GM20000 (cell line): ENCODE measurements at places on chromosomes 2 and 18.
A peak's percentile ranks its signal among the peaks of the same experiment; 100 is the strongest.

GRCh38 chr2:222671259-222672067 is at the start of gene MOGAT1:
MOGAT1 (plus strand) TSS chr2:222671658; CDS start chr2:222671786, 128 bp downstream.
- no peak for DNase-seq

- no peak for DNase-seq
Observed at GRCh38 chr2:150119819-150120218, 367.6 kb downstream of the RND3 start.

DNA sequence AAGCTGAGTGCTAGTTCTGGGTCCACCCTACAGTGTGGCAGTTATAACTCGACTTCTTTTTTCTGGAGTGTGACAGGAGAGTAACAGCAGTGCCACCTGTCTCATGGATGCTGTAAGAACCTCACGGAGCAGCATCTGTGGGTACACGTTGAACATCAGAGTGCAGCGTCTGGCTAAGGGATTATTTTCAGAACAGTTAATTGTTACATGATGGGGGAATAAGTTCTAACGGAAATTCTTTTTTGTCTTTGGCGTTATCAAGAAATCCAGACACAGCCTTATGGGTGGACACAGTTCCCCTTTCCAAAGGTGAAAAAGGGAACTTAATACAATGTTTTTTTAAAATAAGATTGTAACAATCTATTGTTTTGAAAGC is 28.3 kb upstream of the TOGARAM2 start:
- no peak for DNase-seq

- no peak for DNase-seq
Observed at GRCh38 chr2:59732871-59733566, 820.4 kb downstream of the BCL11A start.

- no peak for DNase-seq
Observed at GRCh38 chr2:20221555-20221973, 3.4 kb downstream of the SDC1 start.

DNA sequence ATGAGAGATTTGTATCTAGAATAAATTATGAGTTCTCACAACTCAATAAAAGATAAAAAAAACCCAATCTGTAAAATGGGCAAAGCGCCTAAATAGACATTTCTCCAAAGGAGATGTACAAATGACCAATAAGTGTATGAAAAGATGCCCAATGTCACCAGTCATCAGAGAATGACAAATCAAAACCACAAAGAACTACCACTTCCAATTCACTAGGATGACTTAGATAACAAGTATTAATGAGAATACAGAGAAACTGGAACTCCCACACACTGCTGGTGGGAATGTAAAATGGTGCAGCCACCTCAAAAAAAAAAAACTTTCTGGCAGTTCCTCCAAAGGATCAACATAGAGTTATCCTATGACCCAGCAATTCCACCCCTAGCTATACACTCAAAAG is 17.4 kb upstream of the COL6A3 start:
- no peak for DNase-seq

DNA sequence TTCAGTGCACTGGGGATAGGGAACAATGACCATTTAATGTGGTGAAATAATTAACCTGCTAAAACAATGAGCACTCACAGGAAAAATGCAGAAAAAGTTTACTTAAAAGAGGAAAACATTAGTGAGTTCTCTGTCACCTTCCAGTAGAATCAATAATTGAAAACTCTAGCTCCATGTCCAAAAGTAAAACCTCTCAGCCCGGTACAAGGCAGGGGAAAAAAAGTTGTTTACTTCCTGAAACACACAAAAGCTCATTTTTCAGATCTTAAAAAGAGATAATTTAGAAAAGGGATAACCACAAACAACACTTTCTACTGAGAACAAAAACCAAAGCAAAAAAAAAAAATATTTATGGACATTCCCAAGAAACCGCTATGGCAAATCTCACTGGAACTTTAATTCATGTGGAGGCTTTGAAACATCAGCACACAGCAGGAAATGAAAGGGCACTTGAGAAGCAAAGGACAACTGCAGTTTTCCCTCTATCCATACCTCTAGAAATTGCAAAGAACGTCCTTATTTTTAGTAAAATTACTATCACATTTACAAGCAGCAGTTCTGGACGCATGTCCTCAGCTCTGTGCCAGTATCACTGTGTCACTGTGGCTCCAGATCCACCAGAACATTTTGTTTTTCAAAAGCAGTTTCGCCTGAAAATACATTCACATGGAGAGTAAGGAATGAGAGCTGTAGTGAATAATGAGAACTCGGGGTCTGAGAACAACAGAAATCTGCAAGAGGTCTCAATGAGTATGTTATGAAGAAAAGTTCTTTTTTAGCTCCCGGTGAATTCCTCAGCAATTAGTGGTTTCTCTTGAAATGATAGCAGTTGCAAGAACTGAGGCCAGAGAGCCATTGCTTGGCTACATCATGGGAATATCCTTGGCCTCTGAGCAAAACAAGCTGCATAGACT is 44.7 kb upstream of the DNAH7 start:
- no peak for DNase-seq

GRCh38 chr2:168596881-168597655 is 141.0 kb downstream of the CERS6 start:
- no peak for DNase-seq

DNA sequence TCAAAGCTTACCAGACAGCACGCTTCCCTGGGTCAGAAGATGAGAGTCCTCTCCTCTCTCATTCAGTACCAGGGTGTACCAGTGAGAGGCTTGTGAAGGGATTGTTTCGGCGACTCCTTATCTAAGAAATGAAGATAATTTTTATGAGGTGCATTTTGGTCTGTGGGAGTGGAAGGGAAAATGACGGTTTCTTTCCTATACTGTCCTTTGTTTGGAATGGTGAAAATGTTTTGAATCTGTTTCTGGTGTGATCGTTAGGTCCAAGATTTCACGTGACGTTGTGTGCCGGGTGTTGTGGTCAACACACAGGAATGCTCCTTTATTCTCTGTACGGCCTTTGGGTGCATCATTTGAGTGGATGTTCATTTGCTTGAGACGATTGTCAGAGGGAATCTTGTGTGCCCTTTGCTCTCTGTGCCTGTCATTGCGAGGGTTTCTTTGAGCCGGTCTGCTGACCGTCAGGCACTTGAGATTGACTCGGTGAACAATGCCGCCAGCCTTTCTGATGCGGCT is 183.5 kb downstream of the AGAP1 start:
- no peak for DNase-seq

GRCh38 chr2:40394597-40394996 is 57.3 kb downstream of the SLC8A1 start:
- no peak for DNase-seq

- no peak for DNase-seq
Observed at GRCh38 chr2:26302846-26303245, 43.1 kb upstream of the SELENOI start.

- no peak for DNase-seq
Observed at GRCh38 chr18:77146249-77147080, 13.9 kb upstream of the MBP start.

DNA sequence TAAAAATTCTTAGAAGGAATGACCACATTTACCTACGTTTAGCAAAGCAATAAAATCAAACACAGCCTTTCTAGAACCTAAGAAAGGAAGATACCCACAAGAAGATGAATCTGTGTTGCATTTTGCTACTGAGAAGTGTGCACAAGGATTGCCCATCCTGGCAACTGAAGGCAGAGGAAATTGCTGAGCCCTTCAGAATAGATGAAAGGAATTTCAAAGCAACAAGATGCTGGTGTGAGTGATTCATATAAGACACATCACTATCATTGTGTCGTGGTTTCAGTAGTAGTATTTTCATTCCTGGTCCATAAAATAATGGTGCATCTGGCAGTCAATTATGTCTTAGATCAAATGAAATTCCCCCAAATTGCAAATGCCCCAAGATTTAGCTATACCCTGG is 48.4 kb upstream of the ANKRD44 start:
- no peak for DNase-seq

GRCh38 chr2:44929159-44929734 is 12.3 kb upstream of the SIX3 start:
- DNase-seq: peak; percentile 26

DNA sequence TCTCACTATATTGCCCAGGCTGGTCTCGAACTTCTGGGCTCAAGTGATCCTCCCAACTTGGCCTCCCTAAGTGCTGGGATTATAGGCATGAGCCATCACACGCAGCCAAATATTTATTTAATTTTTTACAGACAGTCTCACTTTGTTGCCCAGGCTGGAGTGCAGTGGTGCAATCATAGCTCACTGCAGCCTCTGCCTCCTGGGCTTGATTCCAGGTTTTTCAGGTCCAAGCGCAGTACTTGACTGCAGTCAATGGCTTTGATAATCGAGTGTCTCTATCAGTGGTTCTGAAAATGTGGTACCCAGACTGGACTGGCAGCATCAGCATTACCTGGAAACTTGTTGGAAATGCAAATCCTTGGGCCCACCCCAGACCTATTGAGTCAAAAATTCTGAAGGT is 63.1 kb downstream of the PLB1 start:
- DNase-seq: no peak

GRCh38 chr2:145012806-145013205 is 492.9 kb upstream of the ZEB2 start:
- no peak for DNase-seq

DNA sequence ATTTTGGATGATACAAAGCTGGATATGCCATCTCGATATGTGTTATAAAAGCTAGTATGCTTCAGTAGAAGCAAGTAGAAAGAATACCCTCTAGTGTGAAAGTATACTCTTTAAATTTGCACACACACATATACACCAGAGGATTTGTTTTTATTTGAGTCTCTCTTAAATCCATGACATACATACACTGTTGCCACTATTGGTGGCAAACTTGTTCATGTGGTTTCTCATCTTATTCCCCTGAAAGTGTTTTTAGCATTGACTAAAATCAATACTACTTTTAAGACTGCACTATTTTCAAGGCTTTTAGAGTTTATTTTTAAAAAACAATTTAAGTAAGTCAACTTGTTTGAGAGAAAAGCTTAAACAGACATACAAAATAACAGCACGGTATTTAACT is 137.4 kb downstream of the IKZF2 start:
- DNase-seq: no peak

DNA sequence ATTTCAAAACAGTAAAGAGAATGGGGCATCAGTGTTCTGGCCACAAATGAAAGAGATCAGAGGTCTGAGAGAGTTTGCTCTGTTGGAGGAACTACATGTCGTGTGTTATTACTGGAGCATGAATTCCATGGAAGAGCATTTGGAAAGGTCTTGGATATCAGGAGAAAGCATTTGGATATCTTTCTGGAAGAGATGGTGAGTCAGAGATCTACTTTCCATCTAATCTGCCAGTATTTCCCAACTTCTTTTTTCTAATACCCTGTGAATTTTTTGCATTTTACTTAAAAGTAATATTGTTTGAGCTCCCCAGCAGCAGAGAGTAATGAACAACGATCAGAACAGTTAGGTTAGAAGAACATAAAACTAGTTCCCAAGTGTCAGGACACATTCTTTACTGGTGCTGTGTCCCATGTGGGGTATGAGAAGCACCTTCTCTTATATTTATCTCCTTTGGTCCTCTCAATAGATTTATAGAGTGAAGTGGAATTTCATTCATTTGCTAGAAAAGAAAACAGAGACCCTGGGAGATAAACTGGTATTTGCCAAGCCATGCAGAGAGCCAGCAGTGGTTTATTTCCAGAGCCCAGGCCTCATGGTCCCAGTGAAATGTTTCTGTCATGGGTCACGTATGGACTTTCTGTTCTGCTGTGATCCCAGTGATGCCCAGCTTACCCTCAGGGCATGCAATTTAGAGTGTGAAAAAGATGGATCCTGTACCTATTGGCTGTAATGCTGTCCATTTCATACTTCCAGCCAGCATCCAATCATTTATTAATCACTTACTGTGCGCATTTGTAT is 130.8 kb upstream of the NT5C1B start:
- no peak for DNase-seq

DNA sequence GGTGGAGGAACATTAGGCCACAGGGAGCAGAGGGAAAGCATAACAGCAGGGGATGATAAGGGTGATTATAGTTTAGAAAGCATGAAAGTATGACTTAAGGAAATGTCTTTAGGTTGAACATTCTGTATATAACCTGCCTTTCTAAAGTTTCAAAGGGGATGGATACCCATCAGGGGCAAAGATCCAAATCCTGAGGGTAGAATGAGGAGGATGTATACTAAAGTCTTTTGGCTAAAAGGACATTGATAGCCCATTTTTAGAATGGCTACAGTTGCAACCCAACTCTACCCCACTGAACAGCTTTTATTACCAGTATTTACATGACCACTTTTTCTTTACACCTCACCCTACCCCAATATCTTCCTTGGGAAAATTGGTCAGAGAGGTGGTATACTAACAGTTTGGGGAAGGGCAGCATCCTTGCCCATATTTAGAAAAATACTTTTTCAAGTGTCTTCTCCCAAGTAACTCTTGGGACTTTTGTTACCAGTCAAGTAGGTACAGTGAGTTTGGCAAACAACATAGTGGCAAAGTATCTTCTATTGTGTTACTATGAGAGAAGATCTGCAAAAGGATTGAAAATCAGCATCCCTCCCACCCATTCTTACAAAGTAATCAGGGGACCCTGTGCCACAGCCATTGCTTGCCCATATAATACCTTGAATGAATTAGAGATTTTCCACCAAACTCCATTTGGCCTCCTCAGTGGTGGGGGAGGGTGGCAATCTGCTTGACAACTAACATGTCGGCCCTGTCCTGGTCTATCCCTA is 8.3 kb downstream of the MAT2A start:
- no peak for DNase-seq

GRCh38 chr2:60555066-60555782 is 1.8 kb upstream of the BCL11A start:
- DNase-seq: peak; percentile 70

GRCh38 chr2:96801786-96802595 is 14.1 kb upstream of the CNNM3 start:
- peak; percentile 84 for DNase-seq

DNA sequence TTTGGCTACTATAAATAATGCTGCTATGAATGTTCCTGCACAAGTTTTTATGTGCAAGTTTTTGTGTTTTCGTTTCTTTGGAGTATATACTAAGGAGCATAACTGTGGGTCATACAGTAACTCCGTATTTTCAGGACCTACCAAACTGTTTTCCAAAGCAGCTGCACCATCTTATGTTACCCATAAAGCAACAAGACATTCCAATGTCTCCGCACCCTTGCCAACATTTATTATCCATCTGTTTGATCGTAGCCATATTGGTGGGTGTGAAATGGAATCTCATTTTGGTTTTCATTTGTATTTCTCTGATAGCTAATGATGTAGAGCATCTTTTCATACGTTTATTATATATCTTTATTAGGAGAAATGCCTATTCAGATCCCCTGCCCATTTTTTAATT is 13.8 kb downstream of the TMEM131 start:
- no peak for DNase-seq

- DNase-seq: no peak
Observed at GRCh38 chr2:120785228-120785966, 49.7 kb downstream of the GLI2 start.

DNA sequence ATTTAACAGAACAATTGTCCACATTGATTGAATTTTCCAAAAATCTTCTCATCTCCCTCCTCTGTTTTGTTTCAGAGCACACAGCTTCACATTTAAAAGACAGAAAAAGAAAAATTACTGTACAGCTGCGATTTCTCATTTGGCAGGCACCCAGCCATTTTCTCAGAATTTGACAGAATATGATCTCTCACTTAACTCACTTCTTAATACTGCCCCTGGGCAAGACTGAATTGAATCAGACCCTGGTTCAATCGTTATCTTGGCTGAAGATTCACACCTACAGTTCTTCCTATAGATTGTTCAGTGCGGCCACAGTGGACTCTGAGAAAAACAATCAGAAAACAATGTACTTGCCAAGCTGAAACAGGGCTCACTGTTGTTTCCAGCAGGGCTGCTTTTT is 90.2 kb upstream of the LHCGR start:
- DNase-seq: no peak

GRCh38 chr2:146123714-146124113 is 1603.8 kb upstream of the ZEB2 start:
- no peak for DNase-seq

GRCh38 chr2:12168791-12169388 is 422.5 kb downstream of the LPIN1 start:
- DNase-seq: no peak
